Activated CD4-positive, alpha-beta T cell treated with anti-CD3 and anti-CD28 coated beads, Interleukin-2, amount 50 U/mL, for 48 hours (primary cell): ENCODE measurements at places on chromosomes 16 and 17.

DNA sequence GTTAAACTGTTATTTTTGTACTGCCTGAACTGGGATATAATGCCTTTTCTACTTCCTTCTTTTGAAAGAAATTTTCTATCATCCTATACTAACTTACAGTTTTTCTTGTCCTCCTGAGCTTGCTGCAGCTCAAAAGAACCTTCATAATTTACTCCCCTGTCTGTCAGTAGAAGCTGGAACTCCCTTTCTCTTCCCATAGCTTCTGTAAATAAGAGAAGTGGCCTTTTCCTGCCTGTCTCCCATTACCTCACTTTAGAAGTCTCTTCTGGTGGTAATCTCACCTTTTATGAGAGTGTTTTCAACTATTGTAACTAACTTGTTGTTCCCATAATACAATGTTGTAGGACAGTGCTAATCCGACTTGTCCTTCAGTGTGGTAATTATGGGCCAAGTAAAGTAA lies 246.7 kb upstream of the TBX2 start:
- no peak for DNase-seq

DNA sequence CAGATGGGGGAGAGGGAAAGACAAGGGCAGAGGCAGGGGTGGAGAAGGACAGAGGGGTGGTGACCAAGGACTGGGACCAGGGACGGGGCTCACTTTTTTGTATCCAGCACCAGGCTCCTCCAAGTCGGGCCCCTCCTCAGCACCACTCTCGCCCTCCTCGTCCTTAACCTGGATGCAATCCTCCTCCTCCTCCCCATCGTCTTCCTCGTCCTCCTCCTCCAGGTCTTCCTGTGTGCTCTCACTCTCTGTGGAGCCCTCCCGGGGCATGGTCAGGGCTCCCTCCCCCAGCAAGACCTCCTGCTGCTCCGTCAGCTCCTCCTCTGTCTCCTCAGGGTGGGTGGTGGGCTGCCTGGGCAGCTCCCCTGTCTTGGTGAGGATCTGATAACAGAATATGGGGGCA lies 16.8 kb downstream of the G6PC3 start:
- no peak for DNase-seq

DNA sequence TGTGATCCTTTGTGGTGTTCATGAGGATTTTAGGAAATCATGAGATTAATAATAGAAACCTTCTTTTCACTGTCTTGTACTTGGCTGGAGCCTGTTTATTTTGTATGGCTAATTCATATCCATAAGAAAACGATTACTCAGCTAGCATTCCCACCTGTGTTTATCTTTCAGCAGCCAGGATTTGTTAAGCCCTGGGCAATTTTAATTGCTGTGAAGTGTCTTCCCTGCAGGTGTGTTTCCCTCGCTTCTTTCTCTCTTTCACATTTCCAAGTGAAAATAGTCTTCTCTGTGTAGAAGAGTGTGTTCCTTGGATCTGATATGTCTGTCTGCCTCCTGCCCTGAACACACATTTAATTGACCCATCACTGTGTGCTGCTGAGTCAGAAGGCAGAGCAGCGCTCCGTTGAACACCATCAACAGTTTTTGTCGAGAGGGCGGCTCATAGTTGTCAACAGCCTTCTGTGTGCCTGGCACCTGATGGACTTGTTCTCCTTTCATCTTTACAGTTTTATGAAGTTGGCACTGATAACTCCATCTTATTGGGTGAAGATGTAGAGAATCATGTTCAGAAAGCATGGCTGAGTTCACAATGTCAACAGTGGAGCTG lies 83.2 kb downstream of the SPECC1 start:
- no peak for DNase-seq

GRCh38 chr17:51914577-51914976 lies 243.9 kb downstream of the CA10 start:
- DNase-seq: no peak

GRCh38 chr17:18217412-18218015 lies 7.9 kb upstream of the LLGL1 start:
- peak; percentile 86 for DNase-seq

GRCh38 chr17:36001862-36002603 lies 680 bp upstream of the CCL15 start:
- DNase-seq: no peak

DNA sequence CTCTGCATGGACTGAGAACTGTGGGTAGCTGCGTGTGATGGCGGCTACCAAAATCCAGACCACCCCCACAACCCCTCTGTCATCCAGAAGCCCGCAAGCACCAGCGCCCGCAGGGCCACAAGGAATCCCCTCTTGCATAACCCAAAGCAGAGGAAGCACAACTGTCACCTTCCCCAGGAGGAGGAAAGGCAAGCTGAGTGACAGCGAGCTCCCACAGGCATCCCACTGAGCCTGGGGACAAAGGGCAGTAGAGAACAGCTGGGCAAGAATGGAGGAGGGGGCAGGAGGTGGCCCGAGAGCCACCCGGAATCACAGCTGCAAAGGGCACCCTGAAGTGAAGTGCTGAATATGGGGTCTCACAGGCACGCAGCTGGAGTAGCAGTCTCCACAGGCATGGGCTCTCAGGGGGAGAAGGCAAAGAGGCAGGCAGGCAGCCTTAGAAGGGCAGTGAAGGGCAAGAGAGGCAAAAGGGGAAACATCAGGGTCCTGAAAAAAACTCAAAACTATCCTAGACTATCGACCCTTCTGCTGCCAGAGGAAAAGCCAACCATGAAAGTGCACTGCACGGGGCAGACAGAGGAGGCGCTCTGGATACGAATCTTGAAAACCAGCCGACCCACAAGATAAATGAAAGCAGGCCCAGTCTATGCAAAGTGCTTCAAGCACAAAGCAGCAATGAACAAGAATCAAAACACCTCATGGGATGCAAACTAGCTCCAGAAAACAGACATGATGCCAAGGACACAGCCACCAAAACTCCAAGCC lies 17.1 kb downstream of the USP36 start:
- DNase-seq: no peak

DNA sequence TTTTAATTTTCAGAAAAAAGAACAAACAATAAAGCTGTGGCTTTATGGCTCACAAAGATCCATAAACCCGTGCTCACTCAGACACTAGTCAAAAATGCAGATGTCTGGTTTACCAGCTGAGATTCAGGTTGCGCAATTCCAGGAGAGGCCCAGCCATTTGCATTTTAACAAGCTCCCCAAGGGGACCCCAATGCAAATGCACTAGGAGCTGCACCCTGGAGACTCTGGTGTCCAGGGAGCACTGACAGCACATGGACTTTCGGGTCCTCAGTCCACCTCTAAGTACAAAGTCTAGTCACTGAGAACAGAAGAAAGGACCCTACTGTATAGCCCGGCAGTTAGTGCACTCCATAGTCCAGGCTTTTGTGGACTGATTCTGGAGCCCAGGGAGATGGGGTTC lies 326.3 kb downstream of the MAF start:
- no peak for DNase-seq

- no peak for DNase-seq
Observed at GRCh38 chr17:17572010-17572785, 19.3 kb downstream of the PEMT start.

- DNase-seq: peak; percentile 95
Observed at GRCh38 chr17:57463103-57463885, 207.0 kb downstream of the MSI2 start.

DNA sequence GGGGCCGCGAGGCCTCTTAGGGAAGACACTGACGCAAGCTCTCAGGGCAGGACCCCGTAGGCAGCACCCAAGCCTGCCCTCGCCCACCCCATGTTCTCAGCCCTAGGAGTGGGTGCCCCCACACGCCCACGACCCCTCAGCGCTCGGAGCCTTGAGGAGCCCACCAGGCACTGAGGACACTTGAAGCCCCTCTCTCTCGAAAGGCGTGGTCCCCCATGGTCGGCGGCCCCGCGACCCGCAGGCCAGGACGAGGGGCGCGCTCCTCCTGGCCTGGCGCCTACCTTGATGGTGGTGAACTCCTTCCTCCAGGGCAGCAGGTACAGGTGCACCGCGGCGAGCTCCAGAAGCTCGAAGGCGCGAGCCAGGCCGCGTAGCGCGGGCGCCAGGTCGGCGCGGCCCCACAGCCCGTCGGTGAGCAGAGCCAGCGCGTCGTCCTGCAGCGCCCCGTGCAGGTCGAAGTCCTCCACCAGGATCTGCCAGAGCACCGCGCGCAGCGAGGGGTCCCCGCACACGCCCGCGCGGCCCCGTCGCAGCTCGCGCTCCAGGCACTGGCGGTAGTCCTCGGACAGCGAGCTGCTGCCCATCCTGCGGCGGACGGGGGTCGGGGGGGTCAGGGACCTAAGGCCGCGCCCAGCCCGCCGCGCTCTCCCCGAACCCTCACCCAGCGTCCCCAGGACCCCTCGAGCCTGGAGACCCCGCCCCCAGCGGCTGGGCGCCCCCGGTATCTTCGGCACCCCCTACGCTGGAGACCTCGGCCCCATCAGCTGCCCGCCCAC lies 668 bp downstream of the SPATA2L start:
- peak; percentile 46 for DNase-seq

DNA sequence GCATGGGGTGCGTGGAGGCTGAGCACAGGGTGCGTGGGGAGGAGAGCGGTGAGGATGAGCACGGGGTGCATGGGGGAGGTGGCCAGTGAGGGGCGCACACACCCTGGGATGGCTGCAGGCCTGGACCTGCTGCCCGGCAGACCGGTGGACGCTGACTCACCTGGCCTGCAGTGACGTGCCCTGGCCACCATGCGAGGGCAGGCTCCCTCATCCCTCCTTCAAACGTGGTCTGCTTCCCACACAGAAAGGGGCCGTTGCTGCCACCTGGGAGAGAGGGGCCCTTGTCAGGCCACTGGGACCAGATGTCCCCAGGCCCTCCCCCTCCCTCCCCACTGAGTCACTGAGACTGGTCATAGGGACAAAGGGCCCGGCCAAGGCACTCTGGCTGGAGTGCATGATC lies 20.1 kb upstream of the APRT start:
- DNase-seq: no peak

GRCh38 chr16:50845296-50845695 lies 103.4 kb downstream of the CYLD start:
- DNase-seq: no peak

- no peak for DNase-seq
Observed at GRCh38 chr17:75755205-75755901, 9.6 kb downstream of the GALK1 start.

GRCh38 chr16:66083171-66083570 lies 283.3 kb upstream of the CDH5 start:
- DNase-seq: no peak

DNA sequence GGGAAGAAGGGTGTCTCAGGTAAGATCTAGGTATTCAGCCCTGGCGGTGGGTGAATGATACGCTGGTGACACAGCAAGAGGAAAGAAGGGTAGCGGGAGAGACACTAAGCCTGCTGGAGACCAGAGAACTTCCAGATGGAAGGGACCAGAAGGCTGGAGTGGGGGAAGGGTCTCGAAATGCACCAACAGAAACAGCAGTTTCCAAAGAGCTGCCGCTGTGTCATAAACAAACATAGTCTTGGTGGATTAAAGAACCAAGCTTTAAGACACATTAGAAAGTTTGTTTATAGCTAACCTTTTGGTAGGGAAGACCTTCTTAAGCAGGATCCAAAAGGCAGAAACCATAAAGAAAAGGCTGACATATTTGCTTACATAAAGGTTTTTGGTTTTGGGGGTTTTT lies 20.9 kb downstream of the TRPV3 start:
- no peak for DNase-seq

DNA sequence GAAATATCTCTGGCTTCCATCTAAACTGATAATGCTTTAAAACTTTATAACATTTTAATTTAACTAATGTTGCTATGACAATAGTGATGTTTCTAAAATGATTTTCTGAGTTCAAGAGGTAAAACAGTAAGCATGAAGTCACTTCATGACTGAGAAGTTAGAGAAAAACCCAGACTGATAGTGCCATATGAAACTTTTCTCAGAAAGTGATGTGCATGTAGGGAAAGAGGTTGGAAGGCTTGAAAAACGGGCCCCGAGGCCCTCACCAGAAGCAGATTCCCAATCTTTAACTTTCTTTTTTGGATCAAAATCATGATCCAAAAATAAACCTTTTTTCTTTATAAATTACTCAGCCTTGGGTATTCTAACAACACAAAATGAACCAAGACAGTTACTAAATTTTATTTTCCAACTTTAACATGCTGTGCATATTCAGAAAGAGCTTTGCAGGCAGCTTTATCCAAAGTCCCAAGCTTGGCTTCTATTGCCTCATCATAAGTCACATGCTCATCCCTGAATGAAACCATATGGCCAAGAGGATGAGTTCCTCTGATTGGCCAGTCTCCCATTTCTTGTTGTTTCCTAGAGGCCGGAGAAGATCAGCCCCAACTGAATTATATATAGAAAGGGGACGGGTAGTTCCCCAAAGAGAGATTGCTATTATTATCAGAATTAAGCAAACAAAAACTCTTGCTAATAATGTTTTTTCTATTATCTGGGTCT lies 357.6 kb upstream of the SALL1 start:
- no peak for DNase-seq
